ENCODE measurements at places on chromosomes 16 and 17.

DNA sequence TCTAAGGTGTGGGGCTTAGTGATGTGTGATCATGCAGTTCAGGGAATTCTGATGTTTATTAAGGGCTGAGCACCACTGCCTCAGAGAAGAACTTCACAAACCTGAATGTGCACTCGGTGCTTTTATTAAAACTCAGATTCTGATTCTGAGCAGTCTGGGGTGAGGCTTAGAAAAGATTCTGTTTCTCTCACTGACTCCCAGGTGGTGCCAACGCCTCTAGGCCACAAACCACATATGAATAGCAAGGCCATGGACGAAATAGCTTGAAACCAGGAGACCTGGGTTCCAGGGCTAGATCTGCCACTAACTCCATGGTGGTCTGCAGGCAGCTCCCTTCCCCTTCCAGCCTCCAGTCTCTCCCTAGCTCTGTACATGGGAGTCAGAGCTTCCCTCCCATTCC is 169.1 kb downstream of the HS3ST3B1 start:
- no peak for DNase-seq

GRCh38 chr17:68570526-68570925 is 30.6 kb downstream of the FAM20A start:
- DNase-seq, result no peak

DNA sequence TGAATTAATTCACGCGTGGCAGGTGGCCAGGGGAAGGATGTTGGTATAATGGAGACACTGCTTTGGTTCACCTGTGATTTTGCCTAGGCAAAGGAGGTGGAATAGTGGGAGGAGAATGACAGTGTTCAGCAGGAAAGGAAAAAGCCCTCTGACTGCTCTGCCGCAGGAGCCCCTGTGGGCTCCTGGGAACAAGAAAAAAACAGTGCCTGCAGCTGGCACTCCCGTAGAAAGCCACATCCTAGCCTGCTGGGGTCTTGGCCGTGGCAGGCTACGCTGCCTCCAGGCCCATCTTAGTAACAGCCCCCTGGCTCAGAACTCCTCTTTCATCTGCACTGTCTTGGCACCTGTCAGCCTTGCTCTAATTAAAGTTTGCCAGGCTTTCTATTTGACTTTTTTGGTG is 20.6 kb downstream of the ADORA2B start:
- DNase-seq, result no peak

- DNase-seq, result no peak
Measured at GRCh38 chr17:57723427-57724025, 21.6 kb downstream of the CCDC182 start.

DNA sequence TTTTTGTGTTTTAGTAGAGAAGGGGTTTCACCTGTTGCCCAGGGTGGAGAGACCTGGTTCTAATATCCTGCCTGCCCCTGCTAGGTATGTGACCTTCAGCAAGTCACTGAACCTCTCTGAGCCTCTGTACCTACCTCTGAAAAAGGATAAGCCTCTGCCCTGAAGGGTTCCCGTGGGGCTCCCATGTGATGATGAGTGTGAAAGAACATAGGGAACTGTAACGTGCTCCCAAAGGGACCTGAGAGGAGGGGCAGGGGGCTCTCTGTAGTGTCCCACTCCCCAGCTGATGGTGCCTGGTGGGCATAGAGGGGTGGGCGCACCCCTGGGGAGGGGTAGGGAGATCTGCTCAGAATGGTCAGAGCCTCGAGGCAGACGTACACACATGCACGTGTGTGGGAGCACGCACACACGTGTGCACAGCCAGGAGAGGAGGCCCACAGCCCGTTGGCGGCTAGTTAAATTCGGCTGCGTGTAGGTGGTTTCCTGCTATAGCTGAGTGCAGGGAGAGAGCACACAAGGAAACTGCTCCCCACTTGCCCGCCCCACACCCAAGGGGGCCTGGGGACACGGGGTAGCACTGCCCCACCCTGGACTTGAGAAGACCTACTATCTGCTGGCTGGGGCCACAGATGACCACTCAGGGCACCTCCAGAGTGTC is 6.7 kb downstream of the KCNH4 start:
- DNase-seq, result no peak

DNA sequence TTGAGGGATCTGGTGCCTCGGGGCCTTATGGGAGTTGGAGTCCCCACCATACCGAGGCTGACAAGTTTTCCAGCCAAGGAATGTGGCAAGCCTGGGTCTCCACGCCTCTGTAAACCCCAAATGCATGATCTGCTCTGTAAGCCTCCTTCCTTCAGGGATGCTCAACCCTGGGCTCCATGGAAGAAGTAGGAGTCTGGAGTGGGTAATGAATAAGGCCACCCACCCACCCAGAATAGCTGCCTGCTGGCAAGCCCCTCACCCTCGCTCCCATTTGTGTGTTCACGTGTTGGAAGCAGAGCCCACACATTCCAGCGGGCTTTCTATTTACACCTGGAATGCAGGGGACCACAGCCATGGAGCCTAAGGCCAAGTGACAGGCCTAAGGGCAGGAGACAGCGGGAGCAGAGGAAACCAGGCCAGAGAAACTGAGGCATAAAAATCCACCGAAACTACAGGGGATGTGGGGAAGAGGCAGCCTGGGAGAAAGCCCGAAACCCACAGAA is 4.4 kb downstream of the DLG4 start:
- DNase-seq, result no peak

DNA sequence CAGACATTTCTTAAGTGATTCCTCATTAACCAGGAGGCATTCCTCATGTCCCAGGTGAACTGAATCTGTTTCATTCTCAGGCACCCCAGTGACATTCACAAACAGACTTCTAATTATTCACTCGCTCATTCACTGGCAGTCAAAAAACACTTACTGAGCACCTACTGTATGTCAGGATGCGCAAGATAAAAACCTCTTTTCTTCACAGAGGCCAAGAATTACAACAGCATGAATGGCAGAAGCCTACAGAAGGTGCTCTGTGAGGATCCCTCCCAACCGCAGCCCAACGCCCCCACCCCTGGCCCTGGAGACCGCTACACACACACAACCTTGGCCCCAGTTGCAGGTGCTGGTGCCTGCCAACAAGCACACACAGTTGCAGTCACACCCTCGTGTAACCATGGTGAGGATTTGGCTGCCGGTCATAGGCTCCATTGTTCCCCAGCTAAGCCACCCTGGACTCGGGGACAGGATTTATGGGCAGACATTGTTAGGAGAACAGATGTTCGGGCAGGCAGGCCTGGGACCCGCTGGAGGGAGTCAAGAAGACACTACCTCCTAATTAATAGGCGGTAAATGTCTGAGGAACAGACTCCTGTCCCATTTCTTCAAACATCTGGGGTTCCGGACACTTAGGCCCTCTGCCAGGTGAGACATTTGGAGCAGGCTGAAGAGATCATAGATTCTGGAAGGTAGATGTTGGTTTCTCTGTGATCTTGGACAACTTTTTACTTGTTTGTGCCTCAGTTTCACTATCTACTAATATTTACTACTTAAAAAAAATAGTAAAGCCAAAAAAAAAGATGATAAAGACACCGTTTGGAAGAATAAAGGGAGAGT is 43.2 kb downstream of the CUEDC1 start:
- DNase-seq, result peak; percentile 94

GRCh38 chr16:53643474-53643873 is 60.2 kb downstream of the RPGRIP1L start:
- no peak for DNase-seq

DNA sequence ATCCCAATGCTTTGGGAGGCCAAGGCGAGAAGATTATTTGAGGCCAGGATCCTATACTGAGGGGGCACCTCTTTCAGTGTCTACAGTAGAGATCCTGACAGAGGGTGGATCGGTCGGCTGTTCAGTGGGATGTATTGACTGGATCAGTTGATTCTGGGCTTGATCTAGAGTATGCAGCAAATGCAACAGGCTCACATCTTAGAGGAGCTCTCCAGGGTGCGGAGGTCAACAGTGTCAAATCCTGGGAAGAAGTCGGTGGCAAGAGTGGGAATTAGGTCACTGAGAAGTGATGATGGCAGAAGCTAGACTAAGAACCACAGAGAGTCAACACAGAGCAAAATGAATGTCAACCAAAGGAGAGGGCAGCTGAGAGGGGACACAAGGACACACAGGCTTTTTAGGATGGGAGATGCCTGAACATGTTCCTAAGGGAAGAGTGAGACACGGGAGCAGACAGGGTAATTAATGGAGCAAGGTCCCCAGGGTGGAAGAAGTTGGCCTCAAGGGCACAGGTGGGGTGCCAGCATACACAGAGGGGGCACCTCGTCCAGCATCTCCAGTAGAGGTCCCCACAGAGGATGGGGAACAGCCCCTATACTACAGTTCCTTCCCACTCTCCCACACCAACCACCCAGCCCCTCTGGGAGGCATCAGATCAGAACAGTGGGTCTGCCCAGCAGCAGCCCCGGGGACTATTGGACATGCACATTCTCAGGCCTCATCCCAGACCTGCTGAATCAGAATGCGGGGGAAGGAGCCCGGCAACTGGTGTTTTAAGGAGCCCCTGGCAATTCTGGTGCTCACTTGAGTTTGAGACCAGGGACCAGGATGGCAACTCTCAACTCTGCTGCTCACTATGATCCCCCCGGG is 10.0 kb upstream of the CYTH1 start:
- DNase-seq, result no peak

DNA sequence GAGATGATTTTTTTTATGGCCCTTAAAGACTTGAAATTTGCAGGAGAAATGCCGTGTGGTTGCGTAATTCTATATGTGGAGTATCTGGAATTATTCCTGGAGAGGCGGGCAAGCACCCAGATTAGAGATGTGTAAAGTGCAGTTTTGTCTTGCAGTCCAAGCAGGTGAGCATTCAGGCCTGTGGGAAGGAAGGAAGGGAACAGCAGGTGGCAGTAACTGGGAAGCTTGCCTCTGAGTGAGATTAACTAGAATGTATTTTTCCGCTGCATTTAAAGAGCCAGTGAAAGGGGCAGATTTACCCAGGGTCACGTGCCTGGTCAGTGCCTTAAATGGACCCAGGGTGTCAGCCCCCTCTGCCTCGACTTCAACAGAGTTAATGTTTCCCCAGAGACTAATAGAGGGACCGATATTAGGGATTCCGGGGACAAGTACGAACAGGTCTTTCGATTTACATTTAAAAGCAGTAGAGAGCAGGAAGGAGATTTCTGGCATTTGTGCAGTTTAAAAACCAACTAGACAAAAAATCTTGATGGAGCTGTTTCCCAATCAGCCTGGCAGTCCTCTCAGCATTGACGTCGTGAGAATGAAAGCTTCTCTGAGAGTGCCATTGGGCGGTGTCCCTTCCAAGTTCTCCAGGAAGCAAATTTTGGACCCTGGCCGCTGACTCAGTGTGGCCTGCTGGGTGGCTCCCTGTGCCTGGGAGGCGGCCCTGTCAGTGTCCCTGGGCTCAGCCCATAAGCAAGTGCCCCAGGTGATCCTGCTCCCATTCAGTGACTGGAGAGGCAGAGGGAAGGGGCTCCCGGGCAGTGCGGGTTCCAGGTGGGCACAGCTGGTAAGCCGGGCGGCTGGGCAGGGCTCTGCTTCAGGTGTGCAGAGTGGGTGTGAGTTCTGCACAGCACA is 38.2 kb downstream of the KSR1 start:
- DNase-seq, result peak; percentile 68

DNA sequence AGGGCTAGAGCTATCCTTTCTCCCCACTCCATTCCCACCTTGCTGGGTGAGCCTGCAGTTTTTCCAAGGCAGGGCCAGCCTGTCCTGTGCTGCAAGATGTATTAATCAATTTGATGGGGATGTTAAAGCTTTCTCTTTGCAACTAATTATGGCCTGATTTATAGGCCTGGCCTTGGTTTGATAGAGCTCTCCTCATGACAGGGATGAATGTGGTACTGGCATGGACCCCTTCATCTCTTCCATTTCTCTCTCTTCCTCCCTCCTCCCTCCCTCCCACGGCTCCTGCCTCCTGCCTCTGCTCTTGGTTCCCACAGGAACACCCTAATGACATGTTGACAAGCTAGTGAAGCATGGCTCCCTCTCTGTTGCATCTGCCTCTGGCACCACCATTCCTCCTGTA is 47.2 kb upstream of the SKAP1 start:
- DNase-seq, result no peak

GRCh38 chr16:8964462-8964861 is 756 bp upstream of the USP7 start:
- no peak for DNase-seq

- no peak for DNase-seq
Measured at GRCh38 chr16:30603945-30604315, 6.3 kb downstream of the ZNF689 start.

- no peak for DNase-seq
Measured at GRCh38 chr17:41428591-41429291, 4.4 kb upstream of the KRT37 start.

GRCh38 chr16:77660311-77660710 is 62.0 kb upstream of the NUDT7 start:
- peak; percentile 51 for DNase-seq
